Activated CD4-positive, alpha-beta memory T cell treated with anti-CD3 and anti-CD28 coated beads for 36 hours (primary cell): ENCODE measurements at places on chromosomes 6 and 20. TPM values are rescaled to one million over a fixed set of nuclear protein-coding genes. Genes with fewer than 3 reads are reported as not detected.

DNA sequence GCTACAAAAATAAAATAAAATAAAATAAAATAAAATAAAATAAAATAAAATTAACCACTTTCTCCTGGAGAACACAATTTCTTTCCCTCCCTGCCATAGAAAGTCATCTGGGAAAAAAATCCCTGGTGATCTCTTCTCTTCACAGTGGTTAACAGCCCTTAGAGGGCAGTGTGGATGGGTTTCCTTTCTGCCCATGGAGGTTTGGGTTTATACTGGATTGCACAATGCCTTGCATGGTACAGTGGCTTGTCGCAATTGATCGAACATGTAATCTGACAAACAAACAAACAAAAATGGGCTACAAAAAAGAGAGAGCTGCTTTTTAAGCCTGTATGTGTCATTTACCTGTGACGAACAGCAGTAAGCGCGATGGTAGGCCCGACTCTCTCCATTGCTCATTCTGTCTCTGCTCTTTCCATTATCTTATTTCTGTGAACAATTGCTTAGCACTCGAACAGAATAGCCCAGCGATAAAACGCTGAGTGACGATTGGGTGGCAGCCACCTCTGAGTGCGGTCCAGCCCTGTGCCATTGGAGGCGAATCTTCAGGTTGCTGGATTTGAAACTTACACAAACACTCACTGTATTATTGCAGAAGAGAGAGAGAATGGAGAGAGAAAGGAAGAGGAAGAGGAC lies 166.1 kb downstream of the CD83 start:
- no peaks in the 10 kb centered on the region for H3K27me3 ChIP-seq
- DNase-seq: no peak
- no peak overlapping the region for H3K4me3 ChIP-seq
- H3K36me3 ChIP-seq: no peaks in the 10 kb centered on the region
- H3K27ac ChIP-seq: no peak overlapping the region

- no peak overlapping the region for H3K27ac ChIP-seq
- H3K4me3 ChIP-seq: no peak overlapping the region
- H3K27me3 ChIP-seq: no peaks in the 10 kb centered on the region
- H3K4me1 ChIP-seq: no peaks in the 10 kb centered on the region
- no peak for DNase-seq
Measured at GRCh38 chr6:72966628-72967280, 258.5 kb downstream of the KHDC1L start.

GRCh38 chr6:2616811-2617210 lies 133.9 kb downstream of the MYLK4 start:
- H3K27ac ChIP-seq: no peak overlapping the region
- DNase-seq: no peak
- H3K36me3 ChIP-seq: no peaks in the 10 kb centered on the region
- H3K27me3 ChIP-seq: peaks cover 30% of the 10 kb centered on the region
- no peaks in the 10 kb centered on the region for H3K4me1 ChIP-seq
- no peak overlapping the region for H3K4me3 ChIP-seq

- H3K36me3 ChIP-seq: peaks cover 3% of the 10 kb centered on the region
- no peaks in the 10 kb centered on the region for H3K4me1 ChIP-seq
- peaks cover 9% of the 10 kb centered on the region for H3K27me3 ChIP-seq
- no peak overlapping the region for H3K4me3 ChIP-seq
Measured at GRCh38 chr6:13248053-13248452, 80.3 kb downstream of the TBC1D7 start.

DNA sequence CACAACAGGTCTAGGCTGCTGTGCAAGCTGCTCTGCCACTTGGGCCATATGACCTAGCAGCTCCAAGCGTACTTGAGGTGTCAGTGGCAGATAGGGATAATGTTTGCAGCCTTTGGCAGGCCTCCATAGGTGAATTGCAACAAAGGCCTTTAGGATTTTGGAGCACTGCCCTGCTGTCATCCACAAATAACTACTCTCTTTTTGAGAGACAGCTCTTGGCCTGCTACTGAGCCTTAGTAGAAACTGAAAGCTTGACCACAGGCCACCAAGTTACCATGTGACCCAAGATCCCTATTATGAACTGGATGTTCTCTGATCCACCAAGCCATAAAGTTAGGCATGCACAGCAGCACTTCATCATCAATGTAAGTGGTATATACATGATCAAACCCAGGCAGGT lies 29.9 kb downstream of the FBXO30 start:
- no peak overlapping the region for H3K27ac ChIP-seq
- no peak overlapping the region for H3K4me3 ChIP-seq
- no peak for DNase-seq
- H3K4me1 ChIP-seq: no peaks in the 10 kb centered on the region

DNA sequence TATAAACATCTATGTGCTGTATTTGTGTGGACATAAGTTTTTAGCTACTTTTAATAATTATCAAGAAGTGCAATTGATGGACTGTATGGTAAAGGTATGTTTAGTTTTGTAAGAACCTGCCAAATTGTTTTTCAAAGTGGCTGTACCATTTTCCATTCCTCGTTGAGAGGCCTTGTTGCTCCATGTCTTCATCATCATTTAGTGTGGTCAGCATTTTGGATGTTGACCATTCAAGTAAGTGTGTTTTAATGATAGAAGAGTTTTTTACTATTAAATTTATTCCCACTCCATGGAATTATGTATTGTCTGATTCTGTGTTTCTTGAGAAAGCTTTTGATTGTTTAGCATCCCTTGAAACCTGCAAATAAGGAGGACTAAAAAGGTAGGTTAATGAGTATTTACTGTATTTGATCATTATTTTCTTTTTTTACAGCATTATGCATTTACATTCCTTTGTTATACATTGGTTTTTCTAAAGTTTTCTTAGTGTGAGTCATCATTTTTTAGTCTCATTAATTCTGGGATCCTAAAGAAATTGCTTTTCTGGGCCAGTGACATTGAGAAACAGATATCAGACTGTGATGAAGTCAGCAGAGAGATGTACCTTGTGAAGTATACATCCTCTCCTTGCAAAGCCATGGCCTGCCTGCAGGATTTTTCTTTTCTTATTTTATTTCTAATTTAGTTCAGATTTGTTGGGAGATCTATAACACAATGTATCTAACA lies 312.8 kb upstream of the PTCHD4 start:
- H3K36me3 ChIP-seq: no peaks in the 10 kb centered on the region
- H3K27me3 ChIP-seq: no peaks in the 10 kb centered on the region
- no peaks in the 10 kb centered on the region for H3K4me1 ChIP-seq
- no peak overlapping the region for H3K4me3 ChIP-seq
- no peak for DNase-seq
- H3K27ac ChIP-seq: no peak overlapping the region

The POU3F2 gene
- not detected for total RNA-seq

The CST1 gene
- not detected for total RNA-seq

The TCF21 gene
- total RNA-seq: not detected

The ZNF165 gene
- 3.7 TPM for total RNA-seq

The SEL1L2 gene
- not detected for total RNA-seq

The RBM38 gene
- total RNA-seq: 77.3 TPM
